ENCODE measurements at places on chromosomes 5 and 9.

GRCh38 chr5:1967736-1968135 lies 85.0 kb upstream of the IRX4 start:
- no peak for DNase-seq

DNA sequence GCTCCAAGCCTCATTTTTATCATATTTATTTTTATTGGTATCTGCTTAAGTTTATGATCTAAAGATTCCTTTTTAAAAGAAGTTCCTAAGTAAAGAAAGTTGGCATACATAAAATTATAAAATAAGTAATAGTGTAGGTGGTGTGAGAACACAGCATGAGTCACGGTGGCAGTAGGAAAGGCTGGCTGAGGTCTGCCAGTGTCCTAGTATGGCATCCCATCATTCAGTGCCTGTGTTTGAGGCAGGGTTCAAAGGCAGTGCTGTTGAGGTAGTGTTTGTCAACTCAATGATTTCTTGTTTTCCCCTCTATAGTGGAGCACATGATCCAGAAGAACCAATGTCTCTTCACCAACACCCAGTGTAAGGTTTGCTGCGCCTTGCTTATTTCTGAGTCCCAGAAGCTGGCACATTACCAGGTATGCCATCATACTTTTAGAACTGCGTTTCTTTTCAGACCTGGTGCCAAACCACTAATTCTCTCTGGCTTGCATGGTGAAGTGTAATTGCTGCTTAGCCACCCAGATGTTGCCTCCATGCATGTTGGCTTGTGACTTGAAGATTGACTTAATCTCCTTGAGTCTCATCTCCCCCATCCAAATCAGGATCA lies 18.4 kb downstream of the ZNF346 start:
- no peak for DNase-seq

DNA sequence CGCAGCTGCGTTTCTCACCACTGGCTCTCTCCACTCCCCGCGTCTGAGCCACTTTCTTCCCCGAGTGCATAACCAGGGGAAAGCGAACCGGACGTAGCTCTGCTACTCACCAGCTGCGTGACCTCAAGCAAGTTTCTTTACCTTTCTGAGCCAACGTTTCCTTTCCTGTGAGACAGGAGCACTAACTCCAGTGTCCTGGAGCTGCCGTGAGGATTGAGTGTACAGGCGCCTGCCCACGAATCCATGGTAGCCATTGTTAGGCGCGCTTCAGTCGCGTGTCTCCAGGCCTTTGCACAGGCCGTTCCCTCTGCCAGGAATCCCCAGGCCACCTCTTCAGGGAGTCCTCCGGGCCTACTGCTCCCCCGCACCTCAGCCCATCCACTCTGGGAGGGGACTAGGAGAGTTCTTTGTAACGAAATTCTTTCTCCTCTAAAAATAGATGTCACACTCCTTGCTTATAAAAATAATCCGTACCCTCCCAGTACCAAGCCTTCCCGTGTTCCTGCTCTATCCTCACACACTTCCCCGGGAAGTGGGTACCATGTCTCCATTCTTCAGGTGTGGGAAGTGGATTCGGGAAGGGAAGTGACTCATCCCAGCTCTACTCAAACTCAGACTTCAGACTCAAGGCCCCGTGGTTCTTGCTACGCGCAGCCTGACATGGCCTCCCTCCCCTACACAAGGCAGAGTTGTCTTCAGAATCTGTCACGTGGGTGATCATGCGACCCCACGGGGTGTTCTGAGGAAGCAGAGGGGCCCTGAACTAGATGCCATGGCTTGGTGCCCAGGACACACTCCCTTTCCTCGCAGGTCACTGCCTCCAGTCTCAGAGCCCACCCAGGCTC lies 16.1 kb upstream of the CRB2 start:
- DNase-seq: peak; percentile 17

- DNase-seq: peak; percentile 24
These were observed 31.8 kb downstream of the SEC61B start for GRCh38 chr9:99253772-99254431.

DNA sequence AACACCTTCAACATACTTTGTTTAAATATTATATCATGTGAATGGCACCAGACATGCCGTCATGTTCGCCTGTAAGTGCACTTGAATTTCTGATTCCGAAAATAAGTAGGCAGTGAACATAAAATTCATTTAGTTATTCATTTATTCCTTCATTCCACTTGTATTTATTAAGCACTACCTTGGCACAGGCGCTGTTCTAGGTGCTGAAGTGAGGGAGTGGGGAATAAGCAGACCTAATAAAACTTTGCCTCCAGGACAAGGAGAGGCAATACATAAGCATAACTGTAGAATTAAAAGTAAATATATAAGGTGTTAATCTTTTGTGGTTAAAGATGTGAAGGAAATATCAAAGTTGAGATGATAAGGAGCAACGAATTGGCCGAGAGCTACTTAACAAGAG lies 297.4 kb downstream of the TENT4A start:
- no peak for DNase-seq

DNA sequence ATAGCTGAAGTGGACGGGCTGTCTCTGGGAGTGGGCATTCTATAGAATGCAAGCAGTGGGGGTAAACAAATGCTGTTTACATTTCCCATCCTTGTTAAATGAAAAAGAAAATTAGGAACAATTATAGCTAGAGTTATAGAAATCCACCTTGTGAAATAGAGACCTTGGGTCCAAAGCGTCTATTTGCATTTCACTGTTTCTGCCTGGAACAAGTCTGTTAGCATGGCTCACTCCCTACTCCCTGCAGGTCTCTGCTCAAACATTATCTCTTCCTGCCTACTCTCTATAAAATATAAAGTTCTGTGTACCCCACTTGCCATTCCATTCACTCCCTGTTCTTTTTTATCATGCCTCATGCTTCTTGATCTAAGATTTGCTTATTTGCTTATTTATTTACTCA lies 975.7 kb upstream of the WWC1 start:
- DNase-seq: no peak

DNA sequence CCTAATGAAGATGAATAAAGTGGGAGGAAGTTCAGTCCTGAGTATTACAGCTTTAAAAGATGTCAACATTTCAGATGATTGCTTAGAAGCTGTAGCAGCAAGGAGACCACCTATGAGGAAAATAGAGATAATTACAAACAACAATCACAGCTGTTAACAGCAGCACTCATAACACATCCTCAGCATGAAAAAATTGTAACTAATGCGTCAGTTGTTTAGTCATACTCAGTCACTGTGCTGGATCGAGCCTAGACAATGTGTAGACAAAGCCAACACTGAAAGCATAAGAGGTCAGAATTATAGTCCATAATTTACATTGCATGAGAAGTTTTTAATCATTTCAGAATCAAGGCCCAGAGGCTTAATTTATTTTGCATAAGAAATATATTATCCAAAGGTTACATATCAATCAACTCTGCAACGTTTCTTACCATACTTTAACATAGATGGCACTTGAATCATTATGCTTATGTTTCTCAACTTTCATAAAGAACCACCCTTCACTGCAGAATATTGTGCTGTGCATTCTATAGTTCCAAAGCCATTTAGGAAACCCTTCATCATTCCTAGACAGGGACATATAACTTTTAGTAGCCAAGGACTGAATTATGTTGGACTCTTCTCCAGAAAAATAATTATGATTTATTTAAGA lies 60.2 kb upstream of the HAPLN1 start:
- no peak for DNase-seq

- DNase-seq: no peak
These were observed 6.8 kb upstream of the FCHSD1 start for GRCh38 chr5:141657937-141658545.

DNA sequence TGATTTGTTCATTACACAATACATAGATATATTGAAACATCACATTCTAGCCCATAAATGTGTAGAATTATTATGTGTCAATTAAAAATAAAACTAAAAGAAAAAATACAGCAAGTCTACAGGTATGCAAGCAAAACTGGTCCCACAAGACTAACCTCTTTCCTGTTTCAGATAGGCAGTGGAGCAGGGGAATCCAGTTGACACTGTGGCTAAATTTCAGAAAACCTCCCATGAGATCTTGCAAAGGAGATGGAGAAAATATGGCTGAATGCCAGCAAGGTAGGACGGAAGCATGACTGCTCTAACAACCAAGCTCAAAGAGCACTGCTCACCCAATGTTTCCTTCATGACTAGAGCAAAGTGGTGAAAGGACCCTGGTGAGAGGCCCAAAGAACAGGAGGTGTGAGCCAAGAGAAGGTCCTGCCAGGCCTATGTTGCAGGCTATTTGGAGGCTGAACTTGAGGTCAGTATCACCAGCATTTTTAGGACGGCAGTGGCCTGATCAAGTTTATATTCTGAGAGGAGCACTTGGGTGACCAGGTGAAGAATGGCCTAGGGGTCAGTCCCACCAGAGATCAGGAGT lies 1.1 kb upstream of the SH3TC2 start:
- no peak for DNase-seq

- no peak for DNase-seq
These were observed 42.3 kb upstream of the MATR3 start for GRCh38 chr5:139251281-139251687.

DNA sequence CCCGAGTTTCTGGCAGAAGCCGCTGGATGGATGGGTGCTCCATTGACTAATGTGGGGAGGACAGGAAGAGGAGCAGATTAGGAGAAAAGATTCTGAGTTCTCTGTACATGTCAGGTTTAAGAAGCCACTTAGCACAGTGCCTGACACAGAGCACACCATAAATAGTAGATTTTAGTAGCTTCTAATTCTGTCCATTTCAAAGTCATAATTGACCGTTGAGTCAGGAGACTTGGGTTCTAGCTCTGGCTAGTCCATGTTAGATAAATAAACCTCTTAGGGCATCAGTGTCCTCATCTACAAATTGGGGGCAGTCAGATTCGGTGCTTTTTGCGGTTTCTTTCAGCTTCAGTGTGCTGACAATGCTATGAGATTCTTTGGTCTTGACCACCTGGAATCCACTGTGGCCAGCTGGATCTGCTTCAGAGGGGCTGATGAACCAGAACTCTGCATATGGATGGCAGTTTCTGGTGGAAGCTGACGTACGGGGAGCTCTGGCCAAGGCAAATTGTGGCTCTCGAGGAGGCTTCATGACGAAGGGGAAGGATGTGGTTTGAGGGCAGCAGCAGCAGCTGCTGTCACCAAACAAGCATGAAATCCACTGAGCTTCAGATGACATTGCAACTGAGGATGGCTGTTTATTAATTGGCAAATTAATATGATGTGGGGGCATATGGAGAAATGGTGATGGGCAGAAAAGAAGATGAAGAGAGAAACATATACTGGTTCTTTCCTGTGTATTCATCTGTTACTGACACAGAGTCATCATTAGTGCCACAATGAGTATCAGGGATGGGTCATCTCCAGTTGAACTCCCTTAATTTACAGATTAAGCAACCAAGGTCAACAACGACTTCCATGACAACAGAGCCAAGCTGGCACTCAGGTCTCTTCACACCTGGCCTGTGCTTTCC lies 134.4 kb downstream of the AOPEP start:
- DNase-seq: peak; percentile 50

- DNase-seq: no peak
These were observed 233.7 kb downstream of the SPOCK1 start for GRCh38 chr5:137265457-137265856.

DNA sequence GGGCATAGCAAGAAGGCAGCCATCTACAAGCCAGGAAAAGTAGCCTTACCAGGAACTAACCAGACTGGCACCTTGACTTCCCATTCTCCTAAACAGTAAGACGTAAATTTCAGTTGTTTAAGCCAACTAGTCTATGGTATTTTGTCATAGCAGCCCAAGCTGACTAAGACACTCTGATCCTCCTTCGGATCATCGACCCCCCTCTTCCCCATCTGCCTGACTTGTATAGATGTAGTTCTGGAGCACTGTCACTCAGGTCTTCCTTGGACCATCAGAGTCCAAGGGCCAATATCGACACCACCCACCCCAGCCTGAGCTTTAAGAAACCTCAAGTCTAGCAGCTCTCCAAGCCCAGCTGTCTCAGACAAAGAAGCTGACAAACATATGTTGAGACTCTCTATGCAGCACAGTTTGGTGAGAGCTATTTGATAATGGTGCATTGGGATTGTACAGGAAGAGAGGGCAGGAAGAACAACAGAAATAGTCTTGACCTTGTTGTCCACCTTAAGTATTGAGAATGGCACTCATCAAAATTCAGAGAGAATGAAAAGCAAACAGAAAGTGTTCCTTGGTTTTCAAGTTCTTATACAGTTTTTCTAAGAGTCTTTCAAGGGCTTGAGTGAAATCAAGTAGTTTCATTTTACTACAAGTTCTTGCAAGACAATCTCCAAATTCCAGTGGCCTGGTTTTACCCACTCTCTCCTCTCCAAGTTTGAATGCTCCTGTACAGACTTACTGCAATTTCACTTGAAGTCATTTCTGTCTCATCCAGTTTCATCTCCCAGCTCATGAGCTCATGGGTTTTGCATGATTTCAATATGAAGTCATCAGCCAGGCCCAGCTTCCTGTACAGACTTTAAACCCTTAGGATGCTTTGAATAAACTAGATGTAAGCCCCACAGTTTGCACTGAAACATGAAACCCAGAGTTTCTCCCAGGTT lies 122.3 kb upstream of the RAI14 start:
- no peak for DNase-seq

GRCh38 chr5:97531549-97531948 lies 348.5 kb upstream of the RIOK2 start:
- no peak for DNase-seq

GRCh38 chr5:112491257-112491656 lies 72.2 kb upstream of the EPB41L4A start:
- no peak for DNase-seq

GRCh38 chr5:154135125-154135817 lies 55.3 kb upstream of the GALNT10 start:
- DNase-seq: no peak

GRCh38 chr5:172713113-172713808 lies 57.7 kb downstream of the DUSP1 start:
- peak; percentile 50 for DNase-seq

DNA sequence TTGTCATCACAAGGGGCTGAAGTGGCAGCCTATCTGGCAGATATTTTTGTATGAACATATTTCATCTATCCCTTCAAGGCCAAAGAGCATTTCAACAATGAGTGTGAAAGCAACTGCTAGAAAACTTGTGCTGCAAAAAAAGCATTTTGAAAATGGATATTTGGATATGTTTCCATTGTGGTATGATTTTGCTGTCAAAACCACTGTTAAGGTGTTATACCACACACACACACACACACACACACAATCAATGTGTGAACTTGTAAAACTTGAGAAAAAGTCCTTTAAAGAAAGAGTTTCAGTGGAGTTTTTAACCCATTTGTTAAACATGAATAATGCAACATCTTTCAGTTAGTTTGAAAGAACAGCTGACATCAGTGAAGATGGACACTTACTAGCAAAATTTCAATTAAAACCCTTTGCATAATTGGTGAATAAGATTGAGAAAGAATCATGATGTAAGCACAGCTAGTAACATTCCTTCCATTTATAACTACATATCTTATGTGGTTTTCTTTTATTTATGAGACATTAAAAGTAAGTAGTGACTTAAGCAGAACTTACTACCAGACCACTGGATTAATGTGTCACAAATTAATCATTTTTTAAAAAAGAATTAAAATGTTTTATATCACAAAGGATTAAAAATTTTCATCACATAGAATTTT lies 182.6 kb upstream of the GNA14 start:
- no peak for DNase-seq

DNA sequence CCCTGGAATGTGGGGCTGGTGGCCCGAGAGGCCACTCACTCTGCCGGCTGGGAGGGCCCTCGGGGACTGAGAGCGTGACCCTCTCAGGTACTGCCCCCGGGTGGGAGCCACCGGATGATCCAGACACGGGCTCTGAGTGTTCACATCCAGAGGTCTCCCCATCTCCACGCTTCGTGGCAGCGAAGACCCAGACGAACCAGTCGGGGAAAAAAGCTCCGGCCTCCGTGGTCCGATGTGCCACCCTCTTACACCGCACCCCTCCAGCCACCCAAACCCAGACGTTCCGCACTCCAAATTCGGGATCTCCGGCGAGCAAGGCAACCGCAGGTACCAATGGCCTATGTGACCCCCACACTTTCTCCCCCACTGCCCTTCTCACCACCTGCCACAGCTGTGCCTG lies 49.5 kb downstream of the AMBP start:
- DNase-seq: no peak
